ENCODE measurements at places on chromosomes 2 and 18.

DNA sequence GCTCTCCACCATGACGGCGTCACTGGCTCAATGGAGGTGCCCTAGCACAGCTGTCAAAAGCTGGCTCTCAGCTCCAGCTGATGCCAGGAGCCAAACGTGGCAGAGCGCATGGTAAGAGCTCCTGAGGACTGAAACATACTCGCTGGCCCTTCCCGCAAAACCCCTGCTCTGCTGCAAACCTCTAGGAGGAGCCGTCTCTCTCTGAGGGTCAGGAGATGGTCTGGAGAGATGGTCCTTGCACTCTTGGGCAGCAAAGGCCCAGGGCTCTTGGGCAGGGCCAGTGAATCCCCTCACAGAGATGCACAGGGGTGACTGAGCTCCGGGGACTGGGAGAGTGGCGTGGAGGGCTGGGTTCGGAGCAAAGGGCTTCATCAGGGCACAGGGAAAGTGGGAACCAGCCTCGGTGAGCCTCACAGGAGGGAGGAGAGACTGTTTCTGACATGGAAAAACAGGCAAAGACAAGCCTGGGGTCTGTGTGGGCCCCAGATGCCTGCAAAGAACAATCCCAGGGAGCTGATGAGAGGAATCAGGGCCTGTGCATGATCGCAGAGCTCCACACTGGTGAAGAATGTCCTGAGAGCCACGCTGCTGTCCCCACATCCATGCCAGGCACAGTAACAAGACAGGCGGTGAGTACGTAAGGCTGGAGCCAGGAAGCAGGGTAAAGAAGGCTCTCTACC is 17.2 kb downstream of the SNORC start:
- no peak for DNase-seq

DNA sequence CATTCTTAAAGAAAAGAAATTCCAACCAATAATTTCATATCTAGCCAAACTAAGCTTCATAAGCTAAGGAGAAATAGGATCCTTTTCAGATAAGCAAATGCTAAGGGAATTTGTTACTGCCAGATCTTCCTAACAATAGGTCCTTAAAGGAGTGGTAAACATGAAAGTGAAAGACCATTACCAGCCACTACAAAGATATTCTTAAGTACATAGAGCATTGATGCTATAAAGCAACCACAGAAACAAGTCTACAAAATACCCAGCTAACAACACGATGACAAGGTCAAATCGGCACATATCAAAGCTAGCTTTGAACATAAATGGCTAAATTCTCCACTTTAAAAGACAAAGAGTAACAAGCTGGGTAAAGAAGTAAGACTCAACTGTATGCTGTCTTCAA is 188.9 kb upstream of the RPRM start:
- no peak for DNase-seq

GRCh38 chr2:216643986-216644659 is 10.9 kb downstream of the IGFBP2 start:
- DNase-seq: no peak

GRCh38 chr2:214565246-214565645 is 154.4 kb downstream of the VWC2L start:
- no peak for DNase-seq

- no peak for DNase-seq
These were observed 64.8 kb downstream of the REV1 start for GRCh38 chr2:99425022-99425421.

- DNase-seq: no peak
These were observed 386.0 kb downstream of the IRS1 start for GRCh38 chr2:226413498-226414130.

- no peak for DNase-seq
These were observed 20.7 kb downstream of the FZD5 start for GRCh38 chr2:207748993-207749392.

DNA sequence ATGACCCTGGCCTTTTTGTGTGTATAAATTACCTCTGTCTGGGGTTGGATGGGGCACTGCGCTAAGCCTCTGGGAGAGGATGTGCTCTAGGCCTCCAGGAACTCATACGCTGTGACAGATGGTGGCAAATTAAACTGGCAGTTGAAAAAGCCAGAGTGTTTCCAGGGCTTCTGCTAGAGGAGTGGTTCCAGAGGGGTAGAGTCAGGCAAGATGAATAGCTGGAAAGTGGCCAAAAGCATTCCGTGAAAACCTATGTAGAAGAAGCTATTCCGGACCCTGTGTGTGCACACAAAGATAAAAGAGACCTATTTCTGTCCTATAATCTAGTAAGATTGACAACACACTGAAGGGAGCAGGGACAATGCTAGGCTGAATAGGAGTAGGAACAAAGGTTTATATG is 84.8 kb downstream of the ACTR3 start:
- DNase-seq: no peak

DNA sequence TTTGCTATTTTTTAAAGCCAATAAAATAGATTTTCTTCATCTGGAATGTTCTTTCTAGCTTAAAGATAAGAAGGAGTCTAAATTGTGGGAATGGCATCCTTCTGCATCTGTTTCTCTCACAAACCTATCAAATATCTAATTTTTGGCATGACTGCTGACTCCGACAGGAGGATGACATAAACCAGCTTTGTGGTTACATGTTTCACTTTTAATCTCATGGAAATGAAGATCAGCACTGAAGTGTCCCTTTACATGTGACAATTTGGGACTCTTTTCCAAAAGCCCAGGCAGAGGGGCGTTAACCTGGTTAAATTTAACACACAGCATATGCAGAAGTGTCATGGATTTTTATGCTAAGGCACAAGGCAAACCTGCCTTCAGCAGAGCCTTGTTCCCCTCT is 694.7 kb downstream of the ARHGAP15 start:
- DNase-seq: no peak

DNA sequence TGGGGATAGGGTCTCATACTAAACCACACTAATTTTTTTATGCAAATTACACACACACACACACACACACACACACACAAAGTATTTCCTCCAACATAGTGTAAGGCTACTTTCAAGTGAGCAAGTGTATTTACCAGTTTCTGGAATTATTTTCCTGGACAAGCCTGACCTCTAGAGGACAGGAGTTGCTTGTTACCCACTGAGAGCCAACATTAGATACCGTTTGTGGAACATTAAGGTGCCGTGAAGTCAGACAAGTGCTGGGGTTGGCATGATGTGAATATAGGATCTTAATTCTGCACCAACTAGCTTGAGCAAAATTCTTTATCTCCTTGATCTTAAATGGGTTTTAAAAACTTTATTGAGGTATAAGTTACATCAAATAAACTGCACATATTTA is 39.3 kb upstream of the SERPINB2 start:
- DNase-seq: no peak

GRCh38 chr2:229133155-229133772 is 137.8 kb downstream of the PID1 start:
- no peak for DNase-seq

DNA sequence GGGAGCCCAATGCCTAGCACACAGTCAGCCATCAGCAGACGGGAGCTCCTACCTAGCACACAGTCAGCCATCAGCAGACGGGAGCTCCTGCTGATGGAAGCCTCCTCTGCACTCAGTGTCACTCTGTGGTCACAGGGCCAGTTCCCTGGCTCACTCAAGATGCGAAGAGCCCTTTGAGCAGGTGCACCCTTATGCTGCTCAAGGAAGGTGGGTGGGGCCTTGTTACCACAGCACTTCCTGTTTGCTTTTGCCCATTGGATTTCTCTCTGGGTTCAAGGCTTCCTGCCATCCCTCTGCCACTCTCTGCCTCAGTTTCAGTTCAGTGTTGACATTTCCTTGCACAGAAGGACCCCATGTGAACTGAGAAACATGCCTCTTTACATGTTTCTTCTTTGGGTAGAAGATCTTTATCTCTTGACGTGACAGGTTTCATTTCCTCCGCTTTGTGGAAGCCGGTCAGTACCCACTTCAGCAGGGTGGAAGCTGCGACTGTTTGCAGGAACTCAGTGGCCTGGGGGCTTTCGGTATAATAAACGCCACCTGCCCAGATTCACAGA is 11.6 kb downstream of the TRIB2 start:
- DNase-seq: no peak

GRCh38 chr2:201820383-201821007 is 14.2 kb downstream of the CDK15 start:
- no peak for DNase-seq

GRCh38 chr2:108449410-108450130 is 564 bp downstream of the GCC2 start:
- no peak for DNase-seq

DNA sequence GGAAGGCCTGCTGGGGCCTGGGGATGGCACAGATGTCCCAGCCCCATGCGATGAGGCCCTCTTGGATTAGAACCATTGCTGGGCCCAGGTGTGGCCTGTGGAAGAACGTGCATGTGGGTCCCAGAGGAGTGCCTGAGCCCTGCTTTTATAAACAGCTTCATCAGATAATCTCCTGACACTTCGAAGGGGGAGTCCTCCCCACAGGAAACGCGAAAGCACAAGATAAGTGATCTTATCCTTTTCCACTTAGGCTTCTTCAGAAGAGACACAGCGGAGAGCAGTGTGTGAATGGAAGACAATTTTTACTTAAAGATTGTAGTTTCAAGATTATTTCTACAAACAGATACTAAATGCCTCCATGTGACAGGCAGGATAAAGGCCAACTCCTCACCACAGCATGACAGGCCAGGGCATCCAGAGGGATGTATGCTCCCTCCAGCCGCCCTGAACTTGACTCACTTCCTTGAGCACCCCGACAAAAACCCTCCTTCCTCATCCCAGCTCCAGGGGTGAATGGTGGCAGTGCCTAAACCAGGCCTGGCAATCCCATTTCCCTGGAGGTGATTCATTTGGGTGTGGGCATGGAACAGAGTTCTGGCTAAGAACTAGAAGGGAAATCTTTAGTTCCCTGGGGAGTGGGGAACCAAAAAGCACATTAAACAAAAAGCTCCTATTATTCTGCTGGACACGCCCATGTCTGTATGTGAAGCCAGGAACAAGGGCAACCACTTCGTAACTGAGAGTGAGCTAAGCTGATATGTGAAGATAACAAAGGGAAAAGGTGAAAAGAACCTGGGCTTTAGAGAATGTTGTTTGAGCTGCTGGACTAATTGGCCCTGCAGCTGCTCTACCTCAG is 56.2 kb upstream of the TMEM163 start:
- no peak for DNase-seq

GRCh38 chr2:14364471-14364870 is 268.0 kb upstream of the LRATD1 start:
- DNase-seq: no peak

DNA sequence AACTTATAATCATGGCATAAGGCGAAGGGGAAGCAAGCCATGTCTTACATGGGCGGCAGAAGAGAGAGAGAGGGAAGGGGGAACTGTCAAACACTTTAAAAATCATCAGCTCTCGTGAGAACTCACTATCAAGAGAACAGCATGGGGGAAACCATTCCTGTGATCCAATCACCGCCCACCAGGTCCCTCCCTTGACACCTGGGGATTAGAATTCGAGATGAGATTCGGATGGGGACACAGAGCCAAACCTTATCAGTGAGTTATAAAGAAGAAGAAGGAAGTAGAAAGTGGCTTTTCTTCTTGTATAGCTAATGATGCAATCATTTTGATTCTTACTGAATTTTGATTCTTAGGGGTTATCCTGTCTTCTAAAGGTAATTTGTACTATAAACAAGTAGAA is 51.4 kb downstream of the SMCHD1 start:
- DNase-seq: no peak

- no peak for DNase-seq
These were observed 708.4 kb downstream of the RNF144A start for GRCh38 chr2:7625392-7626138.

DNA sequence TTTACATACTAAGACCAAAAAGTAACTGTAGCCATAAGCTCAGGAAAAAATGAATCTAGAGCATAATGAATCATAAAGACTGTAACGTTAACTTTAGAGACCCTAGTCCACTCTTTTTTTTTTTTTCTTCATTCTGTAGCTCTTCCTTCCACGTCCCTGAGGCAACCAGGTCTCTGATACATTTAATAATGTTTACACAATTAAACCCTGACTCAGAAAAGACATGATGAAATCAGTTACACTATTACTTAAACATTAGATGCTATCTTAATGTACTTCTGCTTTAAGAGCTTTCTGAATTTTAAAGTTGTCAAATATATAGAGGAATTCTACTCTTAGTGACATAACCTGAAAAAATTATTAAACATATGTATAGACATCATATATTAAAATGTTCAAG is 1121.5 kb upstream of the DDX18 start:
- DNase-seq: no peak

GRCh38 chr2:40303746-40304145 is 148.1 kb downstream of the SLC8A1 start:
- DNase-seq: no peak

GRCh38 chr18:13103366-13103765 is 112.2 kb downstream of the CEP192 start:
- DNase-seq: no peak

DNA sequence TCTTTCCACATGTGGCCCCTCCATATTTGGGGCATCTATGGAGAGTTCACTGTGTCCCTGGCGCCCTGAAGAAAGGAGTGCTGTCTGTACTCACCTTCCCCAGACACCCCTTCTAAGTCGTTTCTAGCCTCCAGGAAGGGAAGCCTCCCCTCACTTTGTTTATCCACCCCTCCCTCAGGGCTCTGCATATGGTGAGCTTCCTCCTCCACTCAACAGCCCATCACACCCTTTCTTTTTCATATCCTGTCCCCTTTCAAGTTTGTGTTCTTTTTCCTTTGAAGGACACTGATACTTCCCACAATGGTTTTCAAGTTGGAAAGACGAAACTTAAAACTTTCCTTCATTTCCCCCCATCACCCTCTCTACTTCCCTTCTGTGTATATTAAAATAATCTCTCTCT is 291.4 kb upstream of the POU3F3 start:
- no peak for DNase-seq

DNA sequence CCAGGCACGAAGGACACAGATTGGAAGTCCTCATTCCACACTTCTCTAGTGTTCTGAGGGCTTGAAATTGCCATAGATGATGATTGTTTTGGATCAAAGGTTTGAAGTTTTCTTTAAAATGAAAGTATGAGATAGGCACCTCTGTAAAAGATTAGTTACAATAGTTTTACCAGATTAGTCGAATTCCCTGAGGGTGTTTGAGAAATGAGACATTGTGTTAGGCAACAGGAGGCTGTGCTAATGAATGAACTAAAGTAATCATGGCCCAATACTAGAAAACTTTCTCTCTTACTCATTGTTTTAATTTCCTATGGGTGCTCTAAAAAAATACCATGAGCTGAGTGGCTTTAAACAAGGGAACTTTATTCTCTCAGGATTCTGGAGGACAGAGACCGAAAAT is 421.7 kb downstream of the RNF144A start:
- DNase-seq: no peak

DNA sequence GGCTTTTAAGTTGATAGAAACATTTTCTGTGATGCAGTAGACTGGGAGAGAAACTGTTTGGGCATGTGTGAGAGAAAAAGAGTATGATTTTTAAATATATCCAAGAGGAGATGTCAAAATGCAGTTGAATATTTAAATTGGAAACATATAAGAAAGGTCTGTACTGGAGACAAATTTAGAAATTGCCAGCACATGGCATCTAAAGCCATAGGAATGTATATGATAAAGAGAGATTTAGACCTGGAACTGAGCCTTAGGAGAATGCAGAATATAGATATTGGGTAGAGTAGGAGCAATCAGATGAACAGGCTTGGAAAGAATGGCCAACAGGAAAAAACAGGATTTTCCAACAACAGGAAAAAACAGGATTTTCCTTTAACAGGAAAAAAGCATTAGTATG is 680.8 kb downstream of the MBD2 start:
- DNase-seq: no peak
